Mucosa of descending colon (tissue), 3 donors: ENCODE measurements at places on chromosomes 16 and 17.

- DNase-seq = no peak
Observed at GRCh38 chr17:17890773-17891759, 54.3 kb upstream of the SREBF1 start.

DNA sequence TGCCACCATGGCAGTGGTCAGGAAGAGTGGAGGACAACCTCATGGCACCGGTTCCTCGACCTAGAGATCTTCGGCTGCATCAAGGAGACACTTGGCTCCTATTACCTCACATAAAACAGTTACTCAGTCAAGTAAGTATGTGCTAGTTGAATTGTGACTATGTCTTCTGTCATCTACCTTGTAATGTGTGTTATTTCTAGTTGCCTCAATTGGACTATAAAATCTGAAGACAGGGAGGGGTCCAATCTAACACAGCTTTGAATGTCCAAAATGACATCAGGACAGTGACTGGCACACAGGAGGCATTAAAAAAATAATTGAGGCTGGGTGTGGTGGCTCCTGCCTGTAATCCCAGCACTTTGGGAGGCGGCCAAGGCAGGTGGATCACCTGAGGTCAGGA is 17.2 kb downstream of the C16orf86 start:
- DNase-seq = no peak

- no peak for DNase-seq
Observed at GRCh38 chr16:81940781-81941560, 70.3 kb downstream of the SDR42E1 start.

- DNase-seq = no peak
Observed at GRCh38 chr16:47236716-47237115, 93.0 kb upstream of the NETO2 start.

- DNase-seq = peak; percentile 76
Observed at GRCh38 chr16:85564277-85565051, 48.7 kb upstream of the GSE1 start.

DNA sequence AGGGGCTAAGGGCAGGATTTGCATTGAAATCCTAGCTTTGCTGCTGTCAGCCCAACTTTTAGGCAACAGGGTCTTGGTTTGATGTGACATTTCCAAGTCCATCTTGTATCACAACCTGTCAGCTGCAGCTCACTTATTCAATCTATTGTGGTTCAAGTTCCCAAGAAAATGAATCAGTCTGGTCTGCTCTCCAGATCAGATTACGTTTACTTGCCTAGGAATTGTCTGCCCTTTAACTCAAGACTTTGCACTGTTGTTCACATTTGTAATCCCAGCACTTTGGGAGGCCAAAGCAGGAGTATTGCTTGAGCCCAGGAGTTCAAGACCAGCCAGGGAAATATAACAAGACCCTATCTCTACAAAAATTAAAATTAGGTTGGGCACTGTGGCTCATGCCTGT is 10.0 kb downstream of the STX4 start:
- DNase-seq = no peak
